ENCODE measurements at places on chromosomes 16 and 17.
A peak's percentile ranks its signal among the peaks of the same experiment; 100 is the strongest.

DNA sequence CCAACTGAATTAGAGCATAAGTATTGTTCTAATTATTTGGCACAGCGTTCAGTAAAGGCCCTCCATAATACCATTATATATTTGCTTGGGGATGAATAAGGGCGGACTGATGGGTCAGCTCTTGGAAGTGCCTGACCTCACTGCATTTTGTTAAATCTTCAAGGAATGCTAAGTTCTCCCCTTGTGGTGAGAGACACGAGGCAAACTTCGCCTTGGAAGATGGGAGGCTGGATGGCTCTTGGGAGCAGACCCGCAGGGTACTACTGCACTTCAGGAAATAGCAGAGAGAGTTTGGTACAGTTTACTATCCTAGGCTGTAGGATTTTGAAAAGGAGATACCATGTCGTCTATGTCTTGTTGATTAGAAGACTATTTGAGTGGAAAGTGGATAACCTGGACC is 87.0 kb upstream of the RPRML start:
- DNase-seq, result no peak

GRCh38 chr16:2702871-2703745 is 16.9 kb downstream of the PRSS27 start:
- DNase-seq, result no peak

DNA sequence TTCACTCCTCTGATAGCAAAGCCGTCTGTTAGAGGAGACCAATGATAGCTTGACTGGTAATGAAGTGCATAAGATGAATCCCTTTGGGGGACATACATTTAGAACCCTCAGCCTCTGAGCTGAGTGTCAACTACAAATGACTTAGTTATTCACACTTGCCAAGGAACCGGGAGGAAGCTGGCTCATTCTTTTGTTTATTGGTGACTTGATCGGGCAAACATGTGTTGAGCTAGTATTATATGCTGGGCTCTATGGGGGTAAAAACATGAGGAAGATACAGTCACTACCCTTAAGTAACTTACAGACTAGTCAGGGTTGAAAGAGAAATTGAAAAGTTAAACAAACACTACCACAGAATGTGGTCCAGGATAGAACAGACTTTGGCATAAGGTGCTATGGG is 3.0 kb downstream of the CCL16 start:
- DNase-seq, result no peak

DNA sequence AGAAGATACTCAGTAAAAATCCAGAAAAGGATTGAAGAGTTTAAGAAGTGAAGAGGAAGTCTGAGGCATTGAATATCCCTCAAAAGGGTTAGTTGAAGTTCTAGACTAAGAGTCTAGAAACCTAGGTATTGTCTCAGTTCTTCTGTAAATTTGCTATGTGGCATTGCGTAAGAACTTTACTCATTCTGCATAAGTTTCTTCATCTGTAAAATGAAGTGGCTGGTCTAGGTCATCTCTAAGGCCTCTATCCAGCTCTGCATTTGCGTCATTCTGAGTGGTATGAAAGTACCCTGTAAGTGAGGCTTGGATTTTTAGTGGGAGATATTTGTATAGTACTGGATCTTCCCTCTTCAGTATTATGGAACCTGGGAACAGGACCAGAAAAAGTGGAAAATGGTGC is 130.2 kb downstream of the MYO1D start:
- DNase-seq, result no peak

DNA sequence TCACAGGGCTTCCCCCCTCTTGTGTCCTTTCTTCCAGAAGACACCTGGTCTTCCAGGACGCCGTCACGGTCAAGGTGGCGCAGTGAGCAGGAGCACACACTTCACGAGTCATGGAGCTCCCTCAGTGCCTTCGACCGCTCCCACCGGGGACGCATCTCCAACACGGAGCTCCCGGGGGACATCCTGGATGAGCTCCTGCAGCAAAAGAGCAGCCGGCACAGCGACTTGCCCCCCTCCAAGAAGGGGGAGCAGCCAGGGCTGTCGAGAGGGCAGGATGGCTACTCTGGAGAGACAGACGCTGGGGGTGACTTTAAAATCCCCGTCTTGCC is 199.6 kb downstream of the KATNIP start:
- DNase-seq, result no peak

DNA sequence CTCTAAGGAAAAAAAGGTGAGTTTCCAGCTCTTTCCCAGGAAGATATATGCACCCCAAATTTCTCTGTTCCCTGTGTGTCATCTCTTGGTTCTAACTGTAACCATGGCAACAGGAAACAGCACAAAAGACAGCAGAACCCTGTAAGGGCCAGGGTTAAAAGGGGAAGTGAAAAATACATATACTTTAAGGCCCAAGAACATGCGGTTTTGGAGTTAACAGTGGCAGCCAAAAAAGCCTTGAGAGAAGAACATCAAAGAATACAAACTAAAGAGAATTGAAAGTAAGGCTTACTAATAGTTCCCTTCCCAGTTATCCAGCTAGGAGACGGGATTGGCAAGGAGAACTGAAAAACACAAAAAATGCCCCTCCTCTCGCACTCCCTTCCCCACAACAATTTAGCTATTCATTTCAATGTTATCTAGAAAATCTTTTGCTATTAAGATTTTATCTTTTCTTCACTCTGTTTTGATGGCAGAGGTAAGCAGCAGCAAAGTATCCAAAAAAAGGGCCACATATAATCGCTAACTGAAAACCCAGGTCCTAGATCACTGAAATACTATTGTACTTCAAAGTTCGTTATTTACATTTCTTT is 1.5 kb downstream of the SPOP start:
- DNase-seq, result no peak

DNA sequence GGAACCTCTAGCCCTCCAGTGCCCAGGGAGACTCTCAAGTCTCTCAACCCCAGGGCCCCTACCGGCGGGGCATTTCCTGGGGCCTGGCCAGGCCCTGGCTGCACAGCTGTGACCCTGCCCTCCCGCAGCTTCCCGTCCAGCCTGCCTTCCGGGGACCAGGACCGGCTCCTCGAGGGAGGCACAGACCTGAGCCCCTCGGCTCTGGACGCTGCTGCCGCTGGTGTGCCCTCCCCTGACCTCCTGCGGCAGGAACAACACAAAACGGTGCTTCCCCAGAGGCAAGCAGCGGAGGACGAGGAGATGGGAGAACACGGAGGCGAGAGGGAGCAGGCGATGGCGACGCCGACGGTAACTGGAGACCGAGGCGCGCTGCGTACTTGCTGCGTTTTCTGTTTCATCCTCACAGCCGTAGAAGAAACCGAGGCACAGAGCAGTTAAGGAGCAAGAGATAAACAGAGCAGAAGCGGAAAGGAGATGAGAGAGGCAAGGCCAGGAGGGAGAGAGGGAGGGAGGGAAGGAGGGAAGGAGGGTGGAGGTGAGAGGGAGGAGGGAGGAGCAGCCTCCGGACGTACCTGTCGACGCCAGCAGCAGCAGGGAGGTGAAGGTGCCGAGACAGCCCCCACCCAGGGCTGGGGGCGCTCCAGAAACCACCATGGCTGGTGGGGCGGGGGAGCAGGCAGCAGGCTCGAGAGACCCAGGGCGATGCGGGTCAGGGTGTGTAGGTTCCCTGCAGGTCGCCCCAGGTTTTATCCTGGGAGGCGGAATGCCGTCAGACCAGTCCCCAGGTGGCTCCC is at the start of gene PRSS22:
Gene PRSS22, minus strand, starts transcription at position 720 of the 794 bp plus-strand sequence. Its CDS starts 66 bp downstream, at position 654.
- peak; percentile 46 for DNase-seq

DNA sequence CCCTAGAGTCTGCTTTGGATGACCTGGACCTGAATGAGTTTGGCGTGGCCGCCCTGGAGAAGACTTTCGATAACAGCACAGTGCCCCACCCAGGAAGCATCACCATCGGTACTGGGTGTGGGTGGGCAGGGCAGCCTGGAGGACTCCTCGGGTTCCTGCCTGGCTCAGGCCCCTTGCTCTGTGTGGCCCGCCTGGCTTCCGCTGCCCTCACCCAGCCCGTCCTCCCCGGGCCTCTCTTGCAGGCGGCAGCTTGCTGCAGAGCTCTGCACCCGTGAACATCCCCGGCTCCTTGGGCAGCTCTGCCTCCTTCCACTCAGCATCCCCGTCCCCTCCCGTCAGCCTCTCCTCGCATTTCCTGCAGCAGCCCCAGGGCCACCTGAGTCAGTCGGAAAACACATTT is 24.5 kb downstream of the UNC13D start:
- DNase-seq, result no peak

DNA sequence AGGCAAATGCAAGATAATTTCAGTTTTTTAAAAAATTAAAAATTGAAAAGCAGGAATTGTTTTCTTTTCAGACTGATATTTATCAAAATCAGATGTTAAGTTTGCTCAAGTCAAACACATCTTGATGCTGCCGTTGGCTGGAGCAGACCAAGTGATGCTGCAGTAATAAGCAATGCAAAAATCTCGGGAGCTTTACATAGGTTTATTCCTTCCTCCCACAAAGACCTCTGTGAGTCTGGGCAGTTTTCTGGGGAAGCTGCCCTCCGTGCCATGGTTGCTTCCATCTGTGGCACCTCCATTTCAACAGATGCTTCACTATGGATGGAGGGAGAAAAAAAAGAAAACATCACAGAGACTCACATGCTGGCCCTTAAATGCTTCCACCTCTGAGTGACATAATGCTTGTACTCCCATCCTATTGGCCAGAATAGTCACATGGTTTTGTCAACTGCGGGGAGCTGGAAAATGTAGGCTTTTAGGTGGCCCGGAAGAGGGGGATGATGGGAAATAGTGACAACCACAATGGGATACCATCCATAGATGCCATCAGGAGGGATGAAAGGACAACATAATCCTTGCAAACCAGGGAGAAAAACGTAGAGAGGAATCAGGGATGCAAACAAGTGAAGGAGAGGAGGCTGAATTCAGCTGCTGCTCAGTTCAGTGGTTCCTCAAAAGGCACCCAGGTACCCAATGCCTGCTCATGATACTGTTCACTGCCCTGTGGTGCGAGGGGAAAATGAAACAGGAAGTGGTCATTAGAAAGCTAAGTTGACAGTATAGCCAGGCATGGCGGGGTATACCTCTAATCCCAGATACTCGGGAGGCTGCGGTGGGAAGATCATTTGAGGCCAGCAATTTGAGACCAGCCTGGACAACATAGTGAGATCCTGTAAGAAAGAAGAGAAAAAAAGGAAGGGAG is 13.5 kb upstream of the ERCC4 start:
- DNase-seq, result no peak

- no peak for DNase-seq
Measured at GRCh38 chr16:2040041-2040786, 7.4 kb downstream of the NTHL1 start.

- peak; percentile 55 for DNase-seq
Measured at GRCh38 chr16:56606476-56607108, 1.8 kb upstream of the MT2A start.

GRCh38 chr16:66152823-66153393 is 213.6 kb upstream of the CDH5 start:
- no peak for DNase-seq

DNA sequence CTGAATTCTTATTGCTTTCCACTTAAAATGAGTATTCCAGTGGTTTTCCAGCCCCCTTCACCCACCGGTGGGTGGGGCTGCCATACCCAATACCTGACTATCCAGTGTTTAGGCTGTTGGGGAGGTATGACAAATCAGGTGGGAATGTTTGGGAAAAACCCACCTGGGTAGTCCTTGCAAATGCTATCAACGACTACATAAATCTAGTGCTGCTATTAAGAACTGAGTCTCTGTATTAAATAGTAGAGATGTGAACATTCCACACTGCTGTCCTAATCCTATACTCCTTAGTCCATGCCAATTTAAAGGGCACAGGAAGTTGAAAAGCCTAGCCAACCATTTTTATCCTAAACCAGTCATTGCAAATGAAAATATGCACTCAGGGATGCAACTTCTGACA is 126.6 kb downstream of the AXIN2 start:
- DNase-seq, result no peak

DNA sequence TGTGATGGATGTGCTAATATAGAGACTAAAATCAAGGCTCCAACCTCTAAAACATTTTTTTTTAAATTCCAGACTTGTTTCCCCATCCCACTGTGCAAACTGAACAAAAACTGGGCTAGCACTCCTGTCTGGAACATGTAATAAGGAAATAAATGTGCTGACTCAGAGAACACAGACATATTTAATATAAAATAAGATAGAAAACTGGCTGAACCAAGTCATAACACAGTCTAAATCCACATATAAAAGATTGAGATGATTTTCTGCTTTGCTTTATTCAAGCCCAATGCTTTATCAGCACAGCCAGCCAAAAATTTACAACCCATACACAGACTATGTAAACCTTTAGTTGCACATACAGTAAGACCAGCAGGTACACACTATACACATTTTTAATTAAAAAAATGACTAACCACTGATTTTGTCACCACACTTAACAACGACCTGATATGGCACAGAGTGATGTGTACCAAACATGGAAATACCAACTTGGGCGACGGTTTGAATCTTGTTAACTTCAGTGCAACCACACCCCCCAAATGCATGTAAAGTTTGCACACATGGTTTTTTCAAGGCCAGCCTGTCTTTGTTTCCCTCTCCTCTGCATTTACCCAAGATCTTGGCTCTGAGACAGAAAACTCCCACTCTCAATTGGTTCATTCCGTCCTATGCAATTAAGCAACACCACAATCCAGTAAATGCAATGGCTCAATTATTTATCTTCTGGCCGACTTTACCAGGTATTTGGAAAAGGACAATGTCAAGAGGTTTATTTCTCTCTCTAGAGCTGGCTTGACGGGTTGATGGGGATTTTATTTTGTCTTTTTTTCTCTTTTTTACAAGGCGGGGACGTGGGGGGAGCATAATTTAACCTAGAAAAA is 1.2 kb downstream of the STAT3 start:
- no peak for DNase-seq

DNA sequence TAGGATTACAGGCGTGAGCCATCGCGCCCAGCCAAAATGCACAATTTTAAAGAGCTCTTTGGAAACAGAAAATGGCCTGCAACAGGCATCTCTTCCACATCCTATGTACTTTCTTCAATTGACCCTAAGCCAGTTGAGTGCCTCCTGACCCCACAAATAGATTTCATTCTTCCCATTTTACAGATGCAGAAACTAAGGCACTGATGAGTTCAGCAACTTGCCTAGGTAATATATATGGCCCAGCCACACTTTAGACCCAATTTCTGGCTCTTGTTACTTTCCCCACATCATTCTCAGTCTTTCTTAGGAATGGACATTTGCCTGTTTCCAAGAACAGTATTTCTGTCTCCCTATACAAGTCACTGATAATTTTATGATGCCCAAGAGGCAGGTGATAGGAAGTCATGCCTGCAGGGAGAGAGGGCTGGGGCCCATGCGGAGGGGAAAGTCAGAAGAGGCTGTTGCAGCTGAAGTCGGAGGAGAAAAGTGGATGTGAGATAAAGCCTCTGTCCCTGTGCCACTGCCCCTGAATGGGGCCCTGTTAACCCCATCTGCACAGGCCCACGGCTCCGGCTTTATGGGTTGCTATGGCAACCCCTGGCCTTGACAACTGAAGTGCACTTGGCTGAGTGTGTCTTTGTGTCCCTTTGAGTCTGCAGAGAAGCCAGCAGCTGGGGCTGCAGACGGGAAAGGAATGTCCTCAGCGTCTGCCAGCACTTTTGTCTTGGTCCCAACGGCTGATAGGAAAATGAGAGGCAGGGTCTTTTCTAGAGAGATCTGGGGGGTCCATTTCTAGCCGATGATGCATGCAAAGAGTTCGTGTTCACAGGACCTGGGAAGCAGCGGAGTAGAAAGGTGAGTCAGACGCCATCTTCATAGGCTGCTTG is 45.9 kb downstream of the ABAT start:
- DNase-seq, result peak; percentile 68

GRCh38 chr17:2449486-2449885 is 48.6 kb upstream of the MNT start:
- no peak for DNase-seq

Data from right kidney (tissue), 9 donors.